ENCODE measurements at places on chromosomes 7 and 10.

GRCh38 chr10:124691002-124691401 lies 53.2 kb downstream of the FAM53B start:
- DNase-seq = no peak

DNA sequence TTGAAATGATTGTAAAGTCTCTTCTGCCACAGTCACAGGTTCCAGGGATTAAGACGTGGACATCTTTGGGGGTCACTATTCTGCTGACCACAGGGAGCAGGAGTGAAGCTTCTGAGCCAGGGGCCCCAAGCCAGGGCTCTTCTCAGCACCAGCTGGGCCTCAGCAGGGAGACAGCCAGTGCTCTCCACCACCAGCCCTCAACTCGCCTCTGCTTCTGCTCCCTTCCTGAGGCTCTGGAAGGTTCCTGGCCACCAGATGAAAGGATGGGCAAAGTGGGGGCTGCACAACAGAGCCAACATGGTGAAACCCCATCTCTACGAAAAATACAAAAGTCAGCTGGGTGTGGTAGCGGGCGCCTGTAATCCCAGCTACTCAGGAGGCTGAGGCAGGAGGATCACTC lies 11.2 kb upstream of the CRYGN start:
- no peak for DNase-seq

DNA sequence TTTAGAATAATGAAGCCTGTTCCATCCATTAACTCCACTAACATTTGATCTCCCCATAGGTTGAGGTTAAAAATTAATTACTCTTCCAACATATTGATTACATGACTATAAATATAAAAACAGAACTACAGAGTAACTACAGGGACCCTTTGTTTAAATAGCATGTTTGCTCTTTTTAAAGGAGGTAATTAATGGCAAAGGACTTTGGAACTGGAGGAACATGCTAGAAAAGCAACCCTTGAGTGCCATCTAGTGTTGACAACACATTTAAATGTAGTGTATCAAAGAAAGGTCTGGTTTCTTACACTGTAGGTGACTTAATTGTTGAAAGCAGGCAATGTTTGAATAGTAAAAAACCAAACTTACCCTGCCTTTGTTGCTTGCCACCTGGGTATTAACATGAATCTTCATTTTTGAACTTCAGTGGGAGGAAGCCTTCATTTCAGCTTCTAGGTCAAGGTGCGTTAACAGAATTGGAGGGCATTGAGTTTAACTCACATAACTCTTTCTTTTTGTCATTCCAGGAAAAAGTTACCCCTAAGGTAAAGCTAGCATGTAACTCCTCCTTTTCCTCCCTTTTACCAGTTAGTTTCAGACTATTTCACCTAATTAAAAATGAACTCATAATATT lies 52.6 kb upstream of the CAPZA2 start:
- peak; percentile 31 for DNase-seq

DNA sequence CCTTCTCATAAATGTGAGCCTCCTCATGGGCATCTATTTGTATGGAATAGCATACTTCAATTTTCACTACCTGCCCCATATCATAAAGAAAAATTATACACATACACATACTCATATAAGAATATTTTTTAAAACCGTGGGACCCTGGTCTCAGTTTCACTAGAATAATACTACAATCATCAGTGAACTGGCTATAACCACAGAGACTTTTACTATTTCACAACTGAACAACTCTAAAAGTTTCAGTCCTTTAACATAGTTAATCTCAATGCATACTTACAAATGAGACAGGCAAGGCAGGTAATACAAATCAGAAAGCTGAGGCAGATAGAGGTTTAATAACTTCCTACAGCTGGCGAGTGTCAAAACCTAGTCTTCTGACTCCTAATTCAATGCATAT lies 83.1 kb downstream of the LRRN3 start:
- no peak for DNase-seq

DNA sequence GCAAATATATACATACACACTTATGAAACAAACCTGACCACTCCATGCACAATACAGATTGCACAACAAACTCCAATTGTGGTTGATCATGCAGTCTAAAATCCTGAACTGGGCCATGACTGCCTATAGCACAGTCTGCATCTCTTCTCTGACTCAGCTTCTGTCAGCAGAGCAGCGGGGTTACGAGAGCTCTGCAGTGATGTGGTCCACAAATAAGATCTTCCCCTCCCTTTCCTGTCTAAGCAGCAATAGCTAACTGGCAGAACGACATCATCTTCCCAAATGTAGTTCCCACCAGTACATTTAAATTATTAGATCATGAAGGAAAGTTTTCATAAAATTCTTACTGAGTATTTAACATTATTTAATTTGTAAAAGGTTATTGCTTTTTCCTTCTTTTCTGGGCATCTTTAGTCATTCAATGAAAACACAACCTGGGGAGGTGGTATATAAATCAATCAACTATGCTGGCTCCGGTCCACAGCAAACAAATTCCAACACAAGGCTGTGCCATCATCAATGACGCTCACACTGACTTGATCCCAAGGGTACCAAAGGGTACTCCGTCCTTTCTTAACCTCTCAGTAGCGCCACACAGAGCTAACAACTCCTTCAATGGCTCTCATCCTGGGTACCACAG lies 17.1 kb downstream of the ARHGAP21 start:
- DNase-seq = peak; percentile 72

GRCh38 chr7:104652434-104652833 lies 324.0 kb downstream of the LHFPL3 start:
- no peak for DNase-seq

All from PC-9 (cell line).